Melanocyte of skin (primary cell): ENCODE measurements at places on chromosomes 2 and 18. TPM values are rescaled to one million over a fixed set of nuclear protein-coding genes. Genes with fewer than 3 reads are reported as not detected.

KANSL3 gene
- 24.7 and 32.0 TPM in 2 replicates for total RNA-seq

SOX11 gene
- total RNA-seq = under 0.01 and 0.33 TPM in 2 replicates

SP110 gene
- total RNA-seq = 112 TPM in 2 replicates

IL1RN gene
- 0.33 TPM in 1 of 2 replicates, not detected in the other for total RNA-seq

SPATA3 gene
- total RNA-seq = not detected in 2 replicates

ZNF396 gene
- 1.00 and 1.5 TPM in 2 replicates for total RNA-seq

SLC8A1 gene
- 11.7 and 13.4 TPM in 2 replicates for total RNA-seq

IL36A gene
- total RNA-seq = not detected in 2 replicates

CCBE1 gene
- under 0.01 TPM in 1 of 2 replicates, not detected in the other for total RNA-seq
